Cardiac fibroblast (primary cell): ENCODE measurements at places on chromosomes 1 and 21.

DNA sequence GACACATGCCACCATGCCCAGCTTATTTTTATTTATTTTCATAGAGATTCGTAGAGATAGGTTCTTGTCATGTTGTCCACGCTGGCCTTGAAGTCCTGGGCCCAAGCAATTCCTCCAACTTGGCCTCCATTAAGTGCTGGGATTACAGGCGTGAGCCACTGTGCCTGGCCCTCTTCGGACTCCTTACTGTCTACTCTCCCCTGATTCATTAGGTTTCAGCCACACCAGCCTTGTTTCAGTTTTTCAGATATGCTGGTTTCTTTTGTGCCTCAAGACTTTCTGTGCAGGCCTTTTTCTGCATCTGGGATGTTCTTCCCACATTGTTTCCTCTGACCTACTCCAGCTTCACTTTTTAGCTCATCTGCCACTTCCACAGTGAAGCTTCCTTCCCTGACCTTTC lies 85.4 kb downstream of the CACNA1E start:
- DNase-seq, result no peak

- no peak for DNase-seq
Observed at GRCh38 chr21:37536616-37537278, 170.2 kb downstream of the DYRK1A start.

DNA sequence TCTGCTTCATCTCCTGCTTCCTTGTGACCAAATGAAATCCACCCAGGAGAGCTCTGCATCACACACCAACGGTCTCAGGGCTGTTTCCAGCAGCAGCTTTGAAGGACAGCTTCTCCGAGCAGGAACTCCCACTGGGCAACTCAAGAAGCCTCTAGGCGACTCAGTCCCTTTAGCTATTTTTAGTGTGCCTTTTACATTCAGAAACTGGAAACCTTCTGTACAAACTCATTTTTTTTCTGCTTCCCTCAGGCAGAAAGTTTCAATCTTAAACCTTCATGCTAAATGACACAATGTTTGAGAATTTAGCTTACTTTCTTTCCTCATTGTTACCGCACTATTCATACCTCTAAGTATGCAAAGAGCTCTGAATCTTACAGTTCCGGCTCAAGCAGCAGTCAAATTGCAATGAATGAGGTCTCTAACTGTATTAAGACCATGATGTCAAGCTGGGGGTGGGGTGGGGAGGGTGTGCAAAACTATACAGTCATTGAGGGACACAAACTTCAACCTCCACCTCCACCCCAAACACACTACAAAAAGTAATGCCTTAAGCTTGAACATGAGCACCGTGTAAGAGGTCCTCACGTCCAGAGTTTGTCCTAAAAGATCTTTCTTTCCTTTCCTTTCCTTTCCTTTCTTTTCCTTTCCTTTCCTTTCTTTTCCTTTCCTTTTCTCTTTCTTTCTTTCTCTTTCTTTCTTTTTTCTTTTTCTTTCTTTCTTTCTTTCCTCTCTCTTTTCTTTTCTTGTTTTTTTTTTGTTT lies 16.4 kb upstream of the TARBP1 start:
- DNase-seq, result peak; percentile 73

- no peak for DNase-seq
Observed at GRCh38 chr1:229344937-229345684, 2.3 kb upstream of the CCSAP start.

GRCh38 chr1:13435458-13435857 lies 25.2 kb downstream of the PRAMEF20 start:
- no peak for DNase-seq

DNA sequence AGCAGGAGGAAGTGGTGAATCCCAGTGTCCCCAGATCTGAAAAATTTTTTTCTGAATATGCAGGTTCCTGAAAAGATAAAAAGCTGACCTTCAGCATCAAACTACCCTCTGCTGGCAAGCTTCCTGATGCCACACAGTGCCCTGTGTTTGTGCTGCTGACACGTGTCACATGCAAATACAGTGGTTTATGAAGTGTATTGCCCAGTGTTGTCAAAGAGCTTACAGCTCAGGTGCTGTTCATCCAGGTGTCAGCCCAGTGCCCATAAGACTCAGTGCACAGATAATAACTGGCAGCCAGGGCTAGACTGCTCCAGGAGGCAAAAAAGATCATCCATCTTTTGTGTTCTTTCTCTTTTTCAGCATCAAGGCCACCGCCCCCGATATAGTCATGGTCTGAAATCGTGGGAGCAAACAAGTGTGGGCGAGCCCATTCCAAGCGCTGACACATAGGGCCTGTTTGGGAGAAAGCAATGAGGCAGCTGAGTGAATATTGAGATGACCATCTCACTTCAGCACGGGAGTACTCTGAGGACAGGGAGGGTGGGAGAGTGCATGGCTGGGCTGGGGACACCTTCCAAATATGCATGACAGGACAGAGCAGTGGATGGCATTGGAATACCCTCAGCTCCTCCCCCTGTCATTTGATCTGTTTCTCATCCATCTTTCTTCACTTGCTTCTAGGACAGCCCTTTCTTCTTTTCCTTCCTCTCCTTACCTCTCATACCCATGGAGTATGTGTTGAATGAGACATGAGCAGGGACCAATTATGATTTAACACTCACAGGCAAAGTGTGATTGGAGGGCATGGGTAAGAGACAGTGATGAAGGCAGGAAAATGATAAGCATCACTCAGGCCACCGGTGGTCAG lies 6.4 kb upstream of the KCNK1 start:
- DNase-seq, result no peak

GRCh38 chr1:94231746-94232145 lies 5.6 kb downstream of the ARHGAP29 start:
- DNase-seq, result no peak

DNA sequence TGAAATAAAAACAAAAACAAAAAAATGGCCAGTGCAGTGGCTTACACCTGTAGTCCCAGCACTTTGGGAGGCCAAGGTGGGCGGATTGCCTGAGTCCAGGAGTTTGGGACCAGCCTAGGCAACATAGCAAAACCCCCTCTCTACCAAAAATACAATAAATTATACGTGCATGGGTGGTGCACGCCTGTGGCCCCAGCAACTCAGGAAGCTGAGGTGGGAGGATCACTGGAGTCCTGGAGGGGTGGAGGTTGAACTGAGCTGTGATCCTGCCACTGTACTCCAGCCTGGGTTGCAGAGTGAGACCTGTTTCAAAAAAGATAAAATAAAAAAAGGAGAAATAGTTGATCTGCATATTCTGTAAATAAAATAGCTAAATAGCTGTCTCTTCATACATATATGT lies 41.2 kb downstream of the HS2ST1 start:
- DNase-seq, result no peak

DNA sequence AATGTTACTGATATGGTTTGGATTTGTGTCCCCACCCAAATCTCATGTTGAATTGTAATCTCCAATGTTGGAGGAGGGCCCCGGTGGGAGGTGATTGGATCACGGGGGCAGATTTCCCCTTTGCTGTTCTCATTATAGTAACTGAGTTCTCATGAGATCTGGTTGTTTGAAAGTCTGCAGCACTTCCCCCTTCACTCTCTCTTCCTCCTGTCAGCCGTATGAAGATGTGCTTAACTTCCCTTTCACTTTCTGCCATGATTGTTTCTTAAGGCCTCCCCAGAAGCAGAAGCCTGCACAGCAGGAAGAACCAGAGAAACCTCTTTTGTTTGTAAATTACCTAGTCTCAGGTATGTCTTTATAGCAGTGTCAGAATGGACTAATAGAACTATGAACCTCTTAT lies 28.4 kb downstream of the TRIM33 start:
- no peak for DNase-seq

GRCh38 chr1:58883037-58883887 lies 99.4 kb upstream of the JUN start:
- peak; percentile 99 for DNase-seq

- DNase-seq, result no peak
Observed at GRCh38 chr1:157115851-157116736, 16.5 kb upstream of the ETV3L start.

- DNase-seq, result no peak
Observed at GRCh38 chr1:233916706-233917105, 12.2 kb downstream of the SLC35F3 start.
